ENCODE measurements at places on chromosomes 12 and 14. TPM values are rescaled to one million over a fixed set of nuclear protein-coding genes. Genes with fewer than 3 reads are reported as not detected.

The AQP6 gene
- 0.05 TPM for total RNA-seq

The DTX1 gene
- 1.7 TPM for total RNA-seq

GRCh38 chr12:106187155-106187789, 48.5 kb upstream of the NUAK1 start:
- DNase-seq, result no peak

- no peak for DNase-seq
Measured at GRCh38 chr14:54446161-54446693, 5.1 kb upstream of the CNIH1 start.

- DNase-seq, result no peak
Measured at GRCh38 chr12:89694542-89694941, 14.1 kb downstream of the ATP2B1 start.

DNA sequence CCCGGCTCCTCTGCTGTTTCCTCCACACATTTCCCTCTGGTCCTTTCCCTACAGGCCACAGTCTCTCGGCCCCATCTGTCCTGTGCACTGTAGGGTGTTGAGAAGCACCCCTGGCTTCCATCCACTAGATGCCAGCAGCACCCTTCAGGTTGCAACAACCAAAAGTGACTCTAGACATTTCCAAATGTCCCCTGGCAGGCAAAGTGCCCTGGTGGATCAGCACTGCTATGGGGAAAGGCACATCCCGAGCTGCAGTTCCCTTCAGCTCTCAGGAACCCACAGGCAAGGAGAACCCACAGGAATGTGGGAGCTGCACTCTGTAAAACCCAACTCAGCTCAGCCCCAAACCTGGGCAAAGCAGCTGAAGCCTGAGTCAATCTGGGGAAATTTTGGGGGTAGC, 77.0 kb downstream of the RBM19 start:
- DNase-seq, result no peak

DNA sequence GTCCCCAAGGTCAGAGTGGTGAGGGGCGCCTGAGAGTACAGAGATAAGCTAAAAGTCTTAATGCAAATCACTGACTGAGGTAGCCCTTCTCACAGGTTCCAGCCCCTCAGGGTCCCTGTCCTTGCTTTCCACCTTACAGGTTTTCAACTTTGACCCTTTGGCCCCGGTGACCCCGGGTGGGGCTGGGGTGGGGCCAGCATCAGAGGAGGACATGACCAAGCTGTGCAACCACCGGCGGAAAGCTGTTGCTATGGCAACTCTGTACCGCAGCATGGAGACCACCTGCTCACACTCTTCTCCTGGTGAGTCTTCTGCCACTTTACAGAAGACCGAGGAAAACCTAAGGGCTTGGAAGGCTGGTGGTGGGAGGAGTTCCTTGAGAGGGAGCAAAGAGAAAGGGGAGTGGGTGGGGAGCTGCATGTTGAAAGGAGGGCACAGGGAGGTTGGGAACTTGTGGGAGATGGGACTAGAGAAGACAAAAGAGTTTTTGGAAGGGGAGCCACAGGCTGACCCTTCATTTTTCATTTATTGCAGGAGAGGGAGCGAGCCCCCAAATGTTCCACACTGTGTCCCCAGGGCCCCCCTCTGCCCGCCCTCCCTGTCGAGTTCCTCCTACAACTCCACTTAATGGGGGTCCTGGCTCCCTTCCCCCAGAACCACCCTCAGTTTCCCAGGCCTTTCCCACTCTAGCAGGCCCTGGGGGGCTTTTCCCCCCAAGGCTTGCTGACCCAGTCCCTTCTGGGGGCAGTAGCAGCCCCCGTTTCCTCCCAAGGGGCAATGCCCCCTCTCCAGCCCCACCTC, 2.4 kb downstream of the MBD6 start:
- no peak for DNase-seq

The KLRC2 gene
- not detected for total RNA-seq

The CD4 gene
- total RNA-seq, result not detected

DNA sequence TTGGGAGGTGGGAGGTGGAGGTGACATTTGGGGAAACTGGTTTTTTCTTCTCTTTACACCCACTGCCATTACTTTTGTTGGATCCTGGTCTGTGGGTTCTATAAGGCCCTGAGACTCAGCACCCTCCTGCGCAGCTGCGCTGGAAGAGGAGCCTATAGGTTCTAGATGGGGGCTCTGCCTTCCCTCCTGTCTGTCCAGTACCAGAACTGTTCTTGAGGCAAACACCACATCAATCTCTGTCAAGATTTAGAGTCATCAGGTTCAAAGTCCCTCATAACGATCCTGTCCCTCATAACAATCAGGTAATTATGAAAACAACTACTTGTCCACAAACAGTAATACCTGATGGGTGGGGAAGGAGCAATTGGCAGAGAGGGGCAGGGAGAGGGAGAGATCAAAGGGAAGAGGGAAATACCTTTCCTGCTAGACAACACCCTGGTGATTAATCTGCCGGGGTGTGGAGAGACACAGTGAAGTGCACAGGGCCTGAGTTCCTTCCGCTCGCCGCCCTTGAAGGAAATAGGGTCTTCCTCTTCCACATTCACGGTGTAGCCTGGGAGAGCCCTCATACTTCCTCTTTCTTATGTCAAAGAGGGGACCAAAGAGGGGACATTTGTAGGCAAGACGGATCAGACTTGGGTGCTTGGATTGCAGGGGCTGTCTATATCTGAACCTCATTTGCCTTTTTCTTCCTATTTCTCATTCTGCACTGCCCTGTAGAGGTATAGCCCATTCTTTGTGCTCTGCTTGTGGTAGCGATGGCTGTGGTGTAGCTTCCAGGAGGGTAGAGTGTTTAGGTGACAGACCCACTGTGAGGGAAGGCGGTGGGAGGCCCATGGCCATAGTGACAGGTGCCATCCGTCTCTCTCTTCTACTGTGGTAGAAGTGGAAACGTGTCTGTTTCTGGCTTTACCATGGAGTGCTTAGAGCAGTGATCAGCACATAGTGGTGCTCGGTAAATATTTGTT, 12.6 kb downstream of the GPRC5A start:
- DNase-seq, result peak; percentile 21
